ENCODE measurements at places on chromosomes 13 and 19.

GRCh38 chr13:102999499-102999898 is 66.7 kb downstream of the SLC10A2 start:
- DNase-seq = no peak

DNA sequence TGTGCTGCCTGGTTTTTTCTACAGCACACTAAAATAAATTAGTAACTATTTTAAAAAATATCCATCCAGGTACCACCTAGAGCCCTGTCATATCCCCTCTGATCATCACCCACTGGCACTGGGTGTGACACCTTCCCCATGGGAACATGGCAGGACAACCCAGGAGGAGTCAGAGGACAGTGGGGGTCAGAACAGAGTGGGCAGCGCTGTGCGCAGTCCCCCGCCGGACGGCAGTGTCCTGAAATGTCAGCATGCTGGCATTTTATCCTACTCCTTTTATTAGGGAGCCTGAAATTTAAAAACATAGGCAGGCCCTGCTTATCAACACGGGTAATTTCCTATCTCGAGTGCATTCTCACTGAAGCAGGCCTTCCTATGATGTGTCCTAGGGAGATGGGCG is 42.1 kb upstream of the GAS6 start:
- no peak for DNase-seq

DNA sequence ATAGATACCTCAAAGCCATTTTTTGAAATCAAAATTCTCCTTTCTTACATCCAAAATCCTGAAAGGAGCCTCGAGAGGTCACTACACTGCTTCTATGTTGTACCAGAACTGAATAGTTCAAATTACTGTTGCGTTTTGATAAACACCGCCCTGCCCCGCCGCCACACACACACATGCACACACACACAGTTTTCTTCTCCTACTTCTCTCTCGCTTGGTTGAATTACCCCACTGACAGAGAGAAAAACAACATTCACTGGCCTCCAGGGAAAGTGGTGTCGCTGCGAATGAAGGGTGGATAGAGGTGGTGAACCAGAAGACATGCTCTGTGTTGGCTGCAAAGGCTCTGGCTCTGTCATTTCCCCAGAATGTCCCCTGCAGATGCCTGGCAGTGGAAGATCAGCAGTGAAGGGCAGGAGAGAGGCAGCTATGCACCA is 183.4 kb upstream of the RFC3 start:
- DNase-seq = no peak

DNA sequence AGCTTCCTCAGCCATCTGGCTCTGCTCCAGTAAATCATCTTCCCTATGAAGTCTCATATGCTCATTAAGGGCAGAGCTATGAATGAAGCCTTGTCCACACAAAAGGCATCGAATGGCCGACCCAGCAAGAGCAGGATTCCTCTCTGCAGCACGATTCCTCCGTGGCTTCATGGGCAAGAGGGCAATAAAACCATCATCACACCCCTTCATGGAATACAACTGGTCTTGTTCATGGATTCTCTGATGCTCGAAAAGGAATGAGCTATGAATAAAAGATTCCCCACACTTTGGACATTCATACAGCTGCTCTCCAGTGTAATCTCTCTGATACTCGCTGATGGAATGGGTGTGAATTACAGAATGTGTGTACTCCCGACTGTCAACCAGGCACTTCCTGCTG is 25.9 kb downstream of the PEG3 start:
- DNase-seq = no peak

DNA sequence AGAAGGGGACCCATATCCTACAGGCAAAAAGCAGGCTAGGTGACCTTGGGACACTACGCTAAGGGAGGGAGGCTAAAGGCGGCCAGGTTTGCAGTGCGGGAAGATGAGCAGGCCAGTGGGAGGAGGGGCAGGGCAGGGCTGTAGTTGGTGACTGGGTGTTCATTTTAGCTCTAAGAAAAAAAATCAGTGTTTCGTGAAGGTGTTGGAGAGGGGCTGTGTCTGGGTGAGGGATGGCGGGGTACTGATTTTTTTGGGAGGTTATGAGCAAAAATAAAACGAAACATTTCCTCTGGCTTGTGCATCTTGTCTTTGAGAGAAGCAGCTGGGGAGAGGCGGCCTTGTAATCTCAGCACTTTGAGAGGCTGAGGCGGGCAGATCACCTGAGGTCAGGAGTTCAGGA is 4.3 kb upstream of the NUP62 start:
- no peak for DNase-seq

DNA sequence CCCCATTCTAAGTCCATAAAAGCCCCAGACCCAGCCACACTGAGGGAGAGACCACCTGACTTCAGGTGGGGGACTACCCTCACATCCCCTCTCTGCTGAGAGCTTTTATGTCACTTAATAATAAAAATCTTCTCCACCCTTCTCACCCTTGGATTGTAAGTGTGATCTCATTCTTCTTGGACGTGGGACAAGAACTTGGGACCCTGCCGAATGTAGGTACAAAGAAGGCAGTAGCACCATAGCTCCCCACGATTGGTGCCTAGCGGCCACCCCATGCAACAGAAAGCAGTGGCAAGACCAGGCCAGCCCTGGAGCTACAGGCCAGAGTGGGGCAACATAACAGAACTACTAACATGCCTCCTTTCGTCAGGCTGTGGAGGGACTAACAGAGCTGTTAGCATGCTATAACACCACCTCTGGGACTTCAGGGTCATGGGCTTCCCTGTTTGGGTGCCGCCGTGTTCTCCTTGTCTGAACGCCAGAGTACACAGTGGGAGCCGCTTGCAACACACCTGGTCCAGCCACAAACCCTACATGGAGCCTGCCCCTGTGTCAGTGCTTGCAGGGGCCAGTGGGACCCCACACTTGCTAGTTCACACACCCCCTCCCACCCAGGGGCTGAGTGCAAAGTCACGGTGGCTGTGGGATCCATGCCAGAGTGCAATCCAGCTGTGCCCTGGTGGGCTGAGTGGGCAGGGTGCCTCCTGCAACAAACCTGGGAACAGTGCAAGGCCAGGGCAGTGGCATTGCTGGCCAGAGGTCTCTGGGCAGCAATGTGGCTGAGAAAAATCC is 5.2 kb upstream of the FBXO17 start:
- no peak for DNase-seq

GRCh38 chr19:48394331-48395169 is 1.1 kb downstream of the GRIN2D start:
- no peak for DNase-seq

- no peak for DNase-seq
These were observed 9.0 kb downstream of the ARHGAP45 start for GRCh38 chr19:1076046-1076386.

- peak; percentile 38 for DNase-seq
These were observed 5.7 kb downstream of the ZNF574 start for GRCh38 chr19:42081584-42082203.

DNA sequence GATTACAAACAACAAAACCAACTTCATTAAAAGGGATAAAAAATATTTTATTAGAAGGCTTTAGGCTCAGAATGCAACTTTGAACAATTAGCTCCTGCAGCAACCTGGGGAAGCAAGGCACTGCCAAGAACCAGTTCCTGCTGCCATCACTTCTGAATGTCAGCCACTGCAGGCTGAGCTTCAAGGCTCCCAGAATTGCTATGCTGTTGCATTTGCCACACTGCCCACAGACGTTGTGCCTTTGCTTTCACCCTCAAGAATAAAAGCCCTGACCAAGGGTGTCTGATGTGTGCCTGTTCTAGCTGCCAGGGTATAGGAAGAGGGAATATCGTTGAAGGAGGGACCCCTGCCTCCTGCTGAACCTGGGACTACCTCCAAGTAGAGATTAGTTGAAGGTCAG is 238.4 kb downstream of the ITGBL1 start:
- DNase-seq = no peak

- DNase-seq = no peak
These were observed 19.5 kb downstream of the PRKD2 start for GRCh38 chr19:46697204-46697960.

- DNase-seq = peak; percentile 26
These were observed 9.9 kb upstream of the PRODH2 start for GRCh38 chr19:35822579-35822978.

DNA sequence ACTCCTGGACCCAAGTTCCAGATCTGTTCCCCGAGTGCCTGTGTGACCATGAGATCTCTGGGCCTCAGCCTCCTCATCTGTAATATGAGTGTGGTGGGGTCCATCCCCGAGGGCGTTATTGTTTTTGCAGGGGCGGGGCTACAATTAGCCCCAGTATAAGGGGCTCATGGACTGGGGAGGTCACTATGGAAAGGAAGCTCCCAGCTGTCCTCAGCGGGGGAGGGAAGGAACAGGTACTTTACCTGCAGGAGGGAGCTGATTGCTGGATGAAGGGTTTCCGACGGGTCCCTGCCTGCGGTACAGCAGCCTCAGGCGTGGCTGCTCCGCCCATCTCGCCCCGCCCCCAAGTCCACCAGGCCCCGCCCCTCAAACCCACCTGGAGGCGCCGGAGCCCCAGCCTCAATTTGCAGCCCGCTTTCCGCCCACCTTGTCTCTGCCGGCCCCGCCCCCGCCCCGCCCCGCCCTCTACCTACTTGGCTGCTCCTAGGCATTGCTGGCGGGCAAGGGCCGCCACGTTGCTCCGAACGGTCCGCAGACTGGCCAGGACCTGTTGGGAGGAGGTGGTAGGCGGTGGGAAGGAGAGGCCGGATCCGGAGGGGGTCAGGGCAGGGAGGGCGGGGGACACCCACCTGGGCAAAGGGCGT is 5.5 kb downstream of the PDE4C start:
- DNase-seq = no peak

- no peak for DNase-seq
These were observed 11.2 kb upstream of the RAB8A start for GRCh38 chr19:16100524-16100923.

DNA sequence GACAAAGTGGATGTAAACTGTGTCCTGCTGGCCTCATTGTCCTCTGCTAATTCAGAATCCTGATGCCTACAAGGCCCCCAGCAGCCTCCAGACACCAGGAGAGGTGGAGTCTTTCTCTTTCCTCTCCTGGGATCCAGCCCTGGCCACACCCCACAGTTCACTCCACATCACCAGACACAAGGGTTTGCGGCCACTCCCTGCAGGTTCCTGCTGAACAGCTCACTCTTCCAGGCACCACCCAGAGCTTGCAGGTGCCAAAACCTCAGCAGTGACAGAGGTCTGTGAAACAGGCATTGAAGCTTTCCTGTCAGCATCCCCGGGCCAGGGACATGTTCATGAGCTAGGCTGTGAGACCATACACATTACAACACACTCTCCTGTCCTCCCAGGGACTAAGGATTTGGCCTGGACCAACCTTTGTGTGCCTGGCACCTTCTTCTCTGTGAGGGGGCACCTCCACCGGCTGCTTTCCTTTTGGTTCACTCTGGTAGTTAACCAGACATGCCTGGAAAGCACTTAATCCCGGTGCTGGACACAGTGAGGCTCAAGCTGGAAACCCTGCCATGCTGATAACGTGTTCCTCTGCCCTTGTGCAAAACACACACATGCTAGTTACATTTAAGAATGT is 11.1 kb upstream of the ATP12A start:
- DNase-seq = peak; percentile 47

GRCh38 chr13:50133358-50133953 is 118.2 kb downstream of the KCNRG start:
- no peak for DNase-seq

- DNase-seq = peak; percentile 91
These were observed 191.5 kb upstream of the KL start for GRCh38 chr13:32824675-32825074.

GRCh38 chr13:23656637-23657371 is 86.6 kb downstream of the TNFRSF19 start:
- DNase-seq = peak; percentile 66

DNA sequence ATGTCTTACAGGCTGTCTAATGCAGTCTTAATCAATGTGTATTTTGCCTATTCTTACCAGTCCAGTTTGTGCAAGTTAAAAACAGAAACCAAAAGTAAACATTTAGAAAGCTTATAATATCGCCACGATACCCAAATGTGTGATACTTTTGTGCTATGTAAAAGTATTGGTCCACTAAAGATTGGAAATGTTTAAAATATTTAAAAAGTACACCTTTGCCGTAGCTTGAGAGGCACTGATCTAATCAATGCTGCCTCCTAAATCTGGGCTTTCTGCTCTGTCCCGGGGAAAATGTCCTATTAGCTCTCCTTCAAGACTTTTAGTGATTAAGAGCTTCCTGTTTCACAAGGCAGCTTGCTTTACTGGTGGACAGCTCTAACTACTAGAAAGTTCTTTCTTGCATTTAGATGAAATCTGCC is 64.7 kb downstream of the DNAJC15 start:
- DNase-seq = no peak

DNA sequence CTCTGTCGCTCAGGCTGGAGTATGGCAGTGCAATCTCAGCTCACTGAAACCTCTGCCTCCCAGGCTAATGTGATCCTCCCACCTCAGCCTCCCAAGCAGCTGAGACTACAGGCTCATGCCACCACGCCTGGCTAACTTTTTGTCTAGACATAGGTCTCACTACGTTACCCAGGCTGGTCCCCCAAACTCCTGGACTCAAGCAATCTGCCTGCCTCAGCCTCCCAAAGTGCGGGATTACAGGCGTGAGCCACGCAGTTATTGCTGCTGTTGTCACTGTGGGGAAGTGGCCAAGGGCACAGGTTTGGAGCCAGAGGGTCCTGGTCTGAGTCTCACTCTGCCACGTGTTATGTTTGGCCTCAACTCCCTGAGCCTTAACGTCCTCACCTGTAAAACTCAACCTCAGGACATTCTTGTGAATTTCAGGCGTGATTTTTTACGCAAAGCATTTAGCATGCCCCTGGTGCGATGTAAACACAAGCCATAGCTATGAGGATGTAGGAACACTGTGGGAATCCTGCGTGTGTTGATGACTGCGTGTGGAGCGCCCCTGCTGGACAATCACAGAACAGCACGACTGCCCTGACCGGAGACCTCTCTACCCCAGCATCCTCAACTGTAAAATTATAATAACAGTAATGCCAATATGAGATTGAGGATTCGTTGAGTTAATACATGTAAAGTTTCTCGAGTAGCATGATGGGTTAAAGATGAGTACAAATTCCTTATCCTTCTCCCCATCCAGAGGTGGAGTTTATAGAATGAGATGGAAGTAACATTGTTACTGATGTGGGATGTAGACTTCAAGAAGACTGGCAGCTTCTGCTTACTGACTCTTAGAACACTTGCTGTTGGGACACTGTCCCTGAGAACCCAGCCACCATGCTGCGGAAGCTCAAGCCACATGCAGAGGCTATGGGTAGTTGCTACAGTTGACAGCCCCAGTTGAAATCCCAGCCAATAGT is 41.8 kb upstream of the PNMA8B start:
- peak; percentile 50 for DNase-seq

DNA sequence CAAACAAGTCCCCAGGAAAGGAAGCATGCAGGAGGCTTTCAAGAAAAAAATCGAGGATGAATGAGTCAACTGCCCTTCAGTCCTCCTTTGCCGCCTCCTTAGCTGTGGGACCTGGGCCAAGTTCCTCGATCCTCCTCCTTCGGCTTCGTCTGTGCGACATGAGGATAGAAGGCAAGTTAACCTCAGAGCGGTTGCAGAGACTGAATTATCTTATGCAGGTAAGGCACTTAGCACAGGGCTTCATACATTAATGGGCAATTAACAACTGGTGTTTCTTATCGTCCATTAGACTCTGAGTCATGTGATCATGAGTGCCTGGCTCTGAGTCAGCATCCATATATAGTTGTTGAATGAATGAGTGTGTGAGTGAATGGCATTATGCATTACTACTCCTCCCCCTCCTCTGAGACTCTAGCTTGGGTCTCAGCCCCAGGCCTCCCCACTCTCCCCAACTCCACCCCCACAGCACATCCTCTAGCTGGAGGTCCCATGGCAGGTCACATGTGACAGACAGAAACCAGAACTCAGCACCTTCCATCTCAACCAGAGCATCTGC is 1.6 kb upstream of the TTC9B start:
- DNase-seq = peak; percentile 88

Measured in Daoy (cell line).